Left colon (tissue), 2 donors: ENCODE measurements at places on chromosomes 5 and 9.

DNA sequence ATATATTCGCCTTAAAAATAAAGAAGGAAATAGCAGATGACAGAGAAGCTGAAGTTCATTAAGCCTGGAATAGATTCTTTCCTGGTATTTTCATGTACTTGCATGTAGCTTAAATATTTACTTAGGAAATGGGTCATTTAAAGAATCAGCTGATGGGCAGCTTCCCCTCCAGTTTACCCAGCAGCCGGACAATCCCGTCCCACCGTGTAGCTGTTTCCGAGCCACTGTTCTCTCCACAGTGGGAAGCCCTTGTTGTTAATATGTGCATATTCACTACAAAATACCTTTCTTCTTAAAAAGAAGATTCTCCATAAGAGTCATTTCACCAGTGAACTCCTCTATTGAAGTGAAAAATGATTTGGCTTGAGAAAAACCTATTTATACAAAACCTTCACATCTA is 187.0 kb downstream of the FANCC start:
- DNase-seq, result no peak

GRCh38 chr9:78921341-78921740 is 624.4 kb downstream of the PSAT1 start:
- DNase-seq, result no peak

DNA sequence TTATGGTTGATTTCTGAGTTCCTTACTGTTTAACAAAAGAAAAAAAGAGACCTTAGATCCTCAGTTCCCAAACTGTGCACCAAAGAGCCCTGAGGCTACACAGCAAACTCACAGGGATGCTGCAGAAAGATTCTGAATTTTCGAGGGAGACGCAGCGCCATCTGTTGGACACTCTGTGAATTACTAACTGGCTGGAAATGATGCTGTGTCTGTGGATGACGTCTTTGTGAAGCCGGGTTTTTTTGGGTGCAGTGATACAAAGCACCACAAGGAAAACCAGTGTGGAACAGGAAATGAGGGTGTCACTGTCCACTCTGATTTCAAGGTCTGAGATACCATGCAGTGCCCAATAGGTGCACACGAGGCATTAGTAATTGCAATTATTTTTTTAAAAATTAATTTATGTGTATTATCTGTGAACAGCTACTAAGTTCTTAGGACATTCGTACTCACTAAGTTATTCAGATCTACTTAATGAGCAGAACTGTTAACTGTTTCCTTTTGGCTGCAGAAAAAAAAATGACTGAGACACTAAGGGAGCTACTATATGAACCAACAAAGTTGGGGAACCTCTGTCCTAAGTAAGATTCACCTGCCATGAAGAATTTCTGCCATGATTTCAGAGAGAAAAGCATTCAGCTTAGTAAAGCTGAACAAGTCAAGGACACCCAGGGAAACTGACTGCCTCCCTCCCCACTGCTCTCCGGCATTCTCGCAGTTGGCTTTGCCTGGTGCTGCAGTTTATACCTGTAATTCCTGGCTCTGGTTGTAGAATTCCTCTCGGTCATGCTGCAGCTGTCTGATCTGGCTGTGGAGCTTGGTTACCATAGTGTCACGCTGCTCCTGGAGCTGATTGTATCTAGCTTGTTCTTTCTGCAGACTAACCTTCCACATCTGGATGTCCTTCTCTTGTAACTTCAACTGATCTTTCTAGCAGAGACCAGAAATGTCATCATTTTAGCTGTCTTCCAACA is 23.4 kb downstream of the SPACA9 start:
- DNase-seq, result peak; percentile 68

DNA sequence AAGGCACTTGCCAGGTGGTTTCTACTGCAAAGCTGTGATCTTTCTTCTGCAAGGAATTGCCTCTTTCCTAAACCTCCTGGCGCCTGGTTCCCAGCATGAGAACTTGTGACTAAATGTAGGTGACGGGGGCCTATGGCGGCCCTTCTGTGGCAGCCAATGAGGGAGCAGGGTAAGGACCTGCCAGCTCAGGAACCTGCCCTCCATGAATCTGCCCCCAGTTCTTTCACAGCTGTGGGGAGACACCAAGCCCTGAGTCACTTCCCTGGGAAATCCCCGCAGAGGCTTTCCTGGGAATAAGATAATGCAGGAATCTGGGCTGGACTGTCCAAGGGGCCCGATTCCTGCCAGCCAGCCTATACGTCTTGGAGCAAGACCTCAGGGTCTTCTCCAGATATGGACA is 56.7 kb upstream of the CTNNA1 start:
- no peak for DNase-seq

GRCh38 chr9:105757496-105758251 is 63.3 kb downstream of the TMEM38B start:
- DNase-seq, result no peak

- no peak for DNase-seq
These were observed 166.4 kb upstream of the RASA1 start for GRCh38 chr5:87101321-87101720.

DNA sequence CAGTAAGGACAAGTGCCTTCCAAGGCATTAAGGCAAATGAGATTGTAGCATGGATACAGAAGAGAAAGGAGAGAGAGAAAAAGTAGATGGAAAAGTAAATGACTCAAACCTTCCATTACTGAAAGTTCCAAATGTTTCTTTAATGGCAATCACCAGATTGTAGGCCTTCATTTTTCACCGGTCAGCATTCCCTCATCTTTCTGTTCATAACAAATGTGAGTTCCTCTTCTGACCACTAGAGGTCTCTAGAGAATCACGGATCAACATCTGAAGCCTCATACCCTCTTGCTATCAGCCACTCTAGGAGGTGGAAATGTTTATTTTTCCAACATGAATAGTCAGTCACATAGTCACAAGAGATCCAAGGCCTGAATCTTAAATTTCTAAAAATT is 73.6 kb upstream of the RPS23 start:
- no peak for DNase-seq

DNA sequence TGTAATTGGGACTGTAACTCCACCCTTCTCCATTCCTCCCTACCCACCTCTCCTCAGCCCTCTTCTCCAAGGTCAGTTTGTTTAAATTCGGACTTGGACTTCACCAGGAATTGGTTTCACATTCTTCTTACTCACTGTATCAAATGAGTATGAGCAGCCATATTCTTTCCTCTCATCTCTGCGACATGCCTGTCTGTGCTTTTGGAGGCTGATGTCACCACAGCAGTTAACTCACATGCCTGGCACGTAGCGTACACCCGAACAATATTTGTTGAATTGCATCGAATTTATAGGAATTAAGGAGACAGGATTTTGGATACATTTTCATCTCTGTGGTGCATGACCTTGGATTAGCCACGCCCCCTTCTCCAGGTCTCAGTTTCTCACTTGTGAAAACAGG is 291.1 kb downstream of the ASTN2 start:
- no peak for DNase-seq

GRCh38 chr9:37182718-37183117 is 62.3 kb downstream of the ZCCHC7 start:
- no peak for DNase-seq

- no peak for DNase-seq
These were observed 140.8 kb downstream of the CAMK4 start for GRCh38 chr5:111364992-111365391.

GRCh38 chr5:164637931-164638521 is 1132.6 kb downstream of the MAT2B start:
- no peak for DNase-seq

GRCh38 chr5:178297751-178298150 is 65.1 kb upstream of the PHYKPL start:
- DNase-seq, result peak; percentile 2

GRCh38 chr9:121283856-121284732 is 16.1 kb downstream of the GSN start:
- DNase-seq, result no peak

- no peak for DNase-seq
These were observed 6.3 kb upstream of the TDRD7 start for GRCh38 chr9:97405551-97405950.

- DNase-seq, result peak; percentile 5
These were observed 190.2 kb downstream of the CACNA1B start for GRCh38 chr9:138067613-138068367.
